ENCODE measurements at places on chromosomes 2 and 18.
A peak's percentile ranks its signal among the peaks of the same experiment; 100 is the strongest.

GRCh38 chr2:130963196-130963848, 126.6 kb downstream of the ARHGEF4 start:
- no peak for DNase-seq

DNA sequence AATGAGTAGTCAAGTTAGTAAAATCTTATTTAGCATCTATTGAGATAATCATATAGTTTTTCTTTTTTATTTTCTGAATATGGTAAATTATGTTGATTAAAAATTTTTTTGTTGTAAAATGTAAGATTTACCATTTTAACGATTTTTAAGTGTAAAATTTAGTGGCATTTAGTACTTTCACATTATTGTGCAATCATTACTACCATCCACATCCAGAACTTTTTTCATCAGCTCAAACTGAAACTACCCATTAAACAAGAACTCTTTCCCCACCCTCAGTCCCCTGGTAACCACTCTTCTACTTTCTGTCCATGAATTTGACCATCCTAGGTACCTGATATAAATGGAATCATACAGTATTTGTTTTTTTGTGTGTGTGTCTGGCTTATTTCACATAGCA, 11.1 kb downstream of the RAB3GAP1 start:
- DNase-seq: no peak

DNA sequence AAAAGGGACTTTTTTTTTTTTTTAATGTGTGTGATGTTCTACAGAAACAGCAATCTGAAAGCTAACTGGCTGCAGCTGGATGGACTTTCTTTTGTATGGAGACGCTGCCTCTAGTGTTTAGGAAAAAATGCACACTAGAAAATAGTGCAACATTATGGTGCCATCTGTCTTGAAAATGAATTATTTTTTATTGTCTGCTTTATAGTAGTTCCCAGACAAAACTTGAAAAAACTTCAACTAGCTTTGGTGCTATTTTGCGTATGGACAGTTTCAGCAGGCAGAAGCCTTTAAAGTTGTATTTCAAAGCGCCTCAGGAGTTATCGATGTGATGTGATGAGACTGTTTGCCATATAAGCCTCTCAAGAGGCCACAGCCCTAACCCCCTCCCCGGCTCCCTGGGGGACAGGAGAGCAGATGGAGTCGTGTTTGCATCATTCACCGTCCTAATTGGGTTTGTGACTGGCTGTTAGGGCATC, 86.9 kb downstream of the LTBP1 start:
- DNase-seq: peak; percentile 67

GRCh38 chr2:159774370-159774990, 23.5 kb downstream of the CD302 start:
- DNase-seq: no peak

GRCh38 chr18:55240978-55241377, 281.7 kb upstream of the CCDC68 start:
- no peak for DNase-seq

DNA sequence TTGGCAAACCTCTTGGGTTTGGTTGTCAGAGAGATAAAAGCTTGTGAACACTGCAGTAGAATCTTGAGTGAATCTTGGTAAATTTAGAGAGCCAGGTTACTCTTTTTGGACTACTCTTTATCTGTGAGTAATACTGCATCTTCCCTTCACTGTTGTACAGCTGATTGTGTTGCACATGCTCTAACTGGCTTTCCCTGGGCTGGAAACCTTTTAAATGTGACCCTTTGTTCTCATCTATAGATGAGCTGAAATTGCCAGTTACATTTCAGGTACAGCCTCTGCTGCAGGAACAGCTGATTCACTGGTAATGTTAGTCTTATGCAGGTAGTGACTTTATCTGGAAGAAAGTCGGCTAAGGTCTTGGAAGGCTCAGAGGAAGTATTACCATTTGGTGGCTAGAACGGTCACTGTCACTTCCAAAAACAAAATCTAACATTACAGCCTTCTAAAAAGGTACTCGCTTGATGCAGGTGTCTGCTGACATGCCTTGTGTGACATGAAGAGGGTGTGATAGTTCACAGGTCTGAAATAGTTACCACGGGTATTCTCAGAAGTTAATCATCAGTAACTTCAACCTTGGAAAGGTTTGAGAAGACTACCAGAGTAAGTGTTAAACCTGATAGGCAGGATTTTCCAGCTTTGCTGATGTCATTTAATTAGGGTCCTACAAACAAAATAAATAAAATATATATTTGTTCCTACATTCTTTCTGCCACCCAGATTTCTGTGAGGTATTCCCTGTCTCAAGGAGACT, 851.1 kb downstream of the SLC4A3 start:
- DNase-seq: no peak

- DNase-seq: no peak
Measured at GRCh38 chr2:191126386-191127085, 24.3 kb downstream of the STAT4 start.

DNA sequence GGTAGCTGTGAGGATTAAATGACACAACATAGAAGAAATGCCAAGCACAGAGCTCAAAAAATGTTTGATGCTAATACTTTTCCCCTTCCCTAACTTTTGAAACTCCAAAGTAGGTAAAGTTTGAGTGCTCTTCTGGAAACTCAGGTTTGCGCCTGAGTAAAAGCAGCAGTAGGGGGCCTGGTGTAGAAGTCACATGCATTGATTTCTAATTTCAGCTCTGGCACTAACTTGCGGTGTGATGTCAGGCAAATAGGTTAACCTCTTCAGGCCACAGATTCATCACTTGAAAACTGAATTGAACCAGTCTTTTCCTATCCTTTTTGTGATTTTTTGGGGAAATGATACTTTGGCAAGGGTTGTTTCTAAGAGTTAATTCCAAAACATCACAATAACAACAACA, 27.2 kb downstream of the LHCGR start:
- DNase-seq: no peak

- DNase-seq: no peak
Measured at GRCh38 chr2:56952871-56953270, 769.1 kb downstream of the CCDC85A start.

- no peak for DNase-seq
Measured at GRCh38 chr18:45456090-45457021, 158.9 kb upstream of the SLC14A2 start.

DNA sequence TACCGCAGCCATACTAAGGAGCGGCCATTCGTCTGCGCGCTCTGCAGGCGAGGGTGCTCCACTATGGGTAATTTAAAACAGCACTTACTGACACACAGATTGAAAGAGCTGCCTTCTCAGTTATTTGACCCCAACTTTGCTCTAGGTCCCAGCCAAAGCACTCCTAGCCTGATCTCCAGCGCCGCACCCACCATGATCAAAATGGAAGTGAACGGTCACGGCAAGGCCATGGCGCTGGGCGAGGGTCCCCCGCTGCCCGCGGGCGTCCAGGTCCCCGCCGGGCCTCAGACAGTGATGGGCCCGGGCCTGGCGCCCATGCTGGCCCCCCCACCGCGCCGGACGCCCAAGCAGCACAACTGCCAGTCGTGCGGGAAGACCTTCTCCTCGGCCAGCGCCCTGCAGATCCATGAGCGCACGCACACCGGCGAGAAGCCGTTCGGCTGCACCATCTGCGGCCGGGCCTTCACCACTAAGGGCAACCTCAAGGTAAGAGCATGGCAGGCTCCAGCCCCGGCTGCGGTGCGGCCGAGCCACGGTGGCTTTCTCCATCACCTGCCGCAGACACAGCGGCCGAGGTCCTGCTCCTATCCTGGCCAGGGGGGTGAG, 15.5 kb downstream of the SALL3 start:
- DNase-seq: no peak

GRCh38 chr2:42859791-42860190, 67.4 kb upstream of the HAAO start:
- no peak for DNase-seq

- no peak for DNase-seq
Measured at GRCh38 chr2:132813422-132813821, 143.4 kb upstream of the LYPD1 start.

GRCh38 chr2:6992794-6993228, 75.6 kb downstream of the RNF144A start:
- no peak for DNase-seq

- no peak for DNase-seq
Measured at GRCh38 chr18:48026216-48026615, 95.8 kb upstream of the SMAD2 start.

- DNase-seq: no peak
Measured at GRCh38 chr2:237752761-237753165, 45.8 kb upstream of the RBM44 start.

DNA sequence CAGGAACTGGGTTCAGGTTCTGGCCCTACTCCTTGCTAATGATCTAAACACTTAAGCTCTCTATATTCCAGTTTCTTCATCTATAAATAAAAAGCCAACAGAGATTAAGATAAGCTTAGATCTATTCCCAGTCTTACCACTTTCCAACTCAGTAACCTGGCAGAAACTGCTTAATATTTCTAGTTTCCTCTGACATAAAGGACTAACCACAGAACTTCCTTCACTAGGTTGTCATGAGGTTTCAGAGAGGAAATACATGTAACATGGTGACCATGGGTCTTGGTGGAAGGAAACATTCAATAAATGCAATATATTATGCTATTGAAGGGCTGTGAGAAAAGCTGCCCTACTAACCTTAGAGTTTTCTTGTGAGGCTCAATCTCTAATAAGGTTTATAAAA, 114.4 kb upstream of the PDE1A start:
- DNase-seq: no peak

DNA sequence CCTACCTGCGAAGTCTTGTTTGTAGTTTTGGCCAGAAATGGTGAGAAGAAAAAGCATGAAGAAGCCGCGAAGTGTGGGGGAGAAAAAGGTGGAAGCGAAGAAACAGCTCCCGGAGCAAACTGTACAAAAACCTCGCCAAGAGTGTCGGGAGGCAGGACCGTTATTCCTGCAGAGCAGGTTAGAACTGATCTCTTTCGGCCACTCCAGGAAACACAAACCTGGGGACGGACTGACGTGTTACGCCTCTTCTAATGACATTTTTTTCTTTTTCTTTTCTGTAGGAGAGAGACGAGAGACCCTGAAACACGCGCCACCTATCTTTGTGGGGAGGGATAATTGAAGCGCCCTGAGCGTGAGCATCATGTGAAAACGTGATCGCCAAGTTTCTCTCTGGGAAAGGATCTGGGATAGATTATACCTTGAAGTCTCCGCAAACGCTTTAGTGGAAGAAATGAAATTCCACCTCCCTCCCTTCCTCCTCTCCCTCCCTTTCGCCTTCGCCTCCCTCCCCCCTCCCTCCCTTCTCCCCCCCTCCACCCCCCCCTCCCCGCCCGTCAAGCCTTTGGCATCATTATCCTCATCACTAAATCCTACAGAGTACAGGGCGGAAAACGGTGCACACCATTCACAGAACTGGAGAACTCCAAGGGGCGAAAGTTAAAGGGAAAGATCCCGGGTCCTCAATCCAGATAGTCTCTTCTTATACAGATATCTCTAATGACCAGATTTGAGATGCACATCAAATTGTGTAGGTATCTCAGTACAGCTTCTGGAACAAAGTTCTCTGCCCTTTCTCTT, at the start of gene ZEB2:
Gene ZEB2, minus strand, starts transcription at position 186 of the 798 bp plus-strand sequence. CDS start 2,769 bp downstream, outside the sequence.
- DNase-seq: no peak

DNA sequence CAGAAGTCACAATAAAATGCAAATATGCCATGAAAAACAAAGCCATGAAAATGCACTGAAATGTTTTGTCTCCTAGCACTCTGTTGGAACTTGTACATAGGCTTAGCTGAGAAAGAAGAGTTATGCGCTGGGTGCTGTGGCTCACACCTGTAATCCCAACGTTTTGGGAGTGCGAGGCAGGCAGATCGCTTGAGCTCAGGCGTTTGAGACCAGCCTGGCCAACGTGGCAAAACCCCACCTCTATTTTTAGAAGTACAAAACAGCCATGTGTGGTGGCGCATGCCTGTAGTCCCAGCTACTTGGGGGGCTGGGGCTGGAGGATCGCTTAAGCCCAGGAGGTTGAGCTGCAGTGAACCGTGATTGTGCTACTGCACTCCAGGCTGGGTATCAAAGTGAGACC, 39.9 kb downstream of the IRS1 start:
- DNase-seq: no peak

DNA sequence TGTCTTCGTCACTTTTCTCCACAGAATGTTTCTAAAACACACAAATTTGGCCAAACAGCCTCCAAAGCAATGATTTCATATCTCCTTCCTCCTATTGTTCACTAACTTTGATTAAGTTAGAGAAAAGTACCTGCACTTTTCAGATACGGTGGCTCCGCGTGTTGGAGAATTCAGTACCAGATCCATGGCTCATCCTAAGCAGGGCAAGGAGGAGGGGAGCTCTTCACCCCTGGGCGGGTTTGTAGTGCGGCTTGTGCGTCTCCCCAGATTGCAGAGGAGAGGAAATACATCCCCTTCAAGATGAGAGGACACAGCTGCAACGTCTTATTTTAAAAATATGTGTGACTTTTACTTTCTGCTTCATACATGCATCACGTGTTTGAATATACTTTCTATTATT, 333.0 kb downstream of the AGAP1 start:
- no peak for DNase-seq

DNA sequence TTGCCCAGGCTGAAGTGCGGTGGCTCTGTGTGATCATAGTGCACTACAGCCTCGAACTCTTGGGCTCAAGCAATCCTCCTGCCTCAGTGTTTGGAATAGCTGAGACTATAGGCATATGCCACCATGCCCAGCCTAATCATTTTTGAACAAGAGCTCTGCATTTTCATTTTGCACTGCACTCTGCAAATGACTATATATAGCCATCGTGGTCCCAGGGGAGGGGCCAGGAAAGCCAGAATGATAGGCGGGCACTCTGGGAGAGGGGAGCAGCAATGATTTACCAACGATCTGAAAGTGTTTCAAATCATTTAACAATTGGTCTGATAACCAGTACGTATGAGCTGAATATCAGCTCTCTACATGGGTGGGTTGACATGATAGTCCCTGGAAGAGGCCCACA, 22.3 kb upstream of the ST3GAL5 start:
- DNase-seq: no peak

- no peak for DNase-seq
Measured at GRCh38 chr2:131572175-131572574, 44.5 kb downstream of the CCDC74A start.

DNA sequence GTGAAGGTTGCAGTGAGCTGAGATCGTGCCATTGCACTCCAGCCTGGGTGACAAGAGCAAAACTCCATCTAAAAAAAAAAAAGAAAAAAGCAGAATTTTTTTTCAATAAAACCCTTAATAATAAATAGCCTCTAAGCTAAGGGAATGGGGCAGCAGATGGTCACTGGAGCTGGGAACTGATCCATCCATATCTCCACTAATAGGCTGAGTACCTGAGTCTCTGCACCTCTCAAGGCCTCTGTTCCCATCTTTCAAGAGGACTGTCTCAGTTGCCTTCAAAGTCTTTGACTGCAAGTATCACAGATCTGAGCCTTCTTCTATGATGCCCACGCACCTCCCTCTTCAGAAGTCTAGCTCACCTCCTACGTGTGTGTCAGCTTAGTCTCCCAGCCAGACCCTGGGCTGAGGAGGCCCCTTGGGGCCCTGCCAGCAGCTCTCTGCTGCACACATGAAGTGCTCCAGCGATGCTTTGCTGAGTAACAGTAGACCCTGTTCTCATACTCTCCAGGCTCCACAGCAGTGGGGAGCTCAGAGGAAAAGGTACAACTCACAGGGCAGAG, 32.9 kb downstream of the ST8SIA5 start:
- DNase-seq: no peak

Data from NCI-H1930 (cell line).